ENCODE measurements at places on chromosomes 2 and 18. TPM values are rescaled to one million over a fixed set of nuclear protein-coding genes. Genes with fewer than 3 reads are reported as not detected.

GRCh38 chr2:166519391-166519962, 25.4 kb upstream of the SCN7A start:
- H3K4me3 ChIP-seq = peak overlapping the region; percentile 35
- no peaks in the 10 kb centered on the region for H3K4me1 ChIP-seq
- H3K36me3 ChIP-seq = no peaks in the 10 kb centered on the region
- no peaks in the 10 kb centered on the region for H3K27me3 ChIP-seq
- no peak overlapping the region for H3K27ac ChIP-seq

Gene IL36RN
- not detected for total RNA-seq

Gene ANKRD30B
- total RNA-seq = not detected

DNA sequence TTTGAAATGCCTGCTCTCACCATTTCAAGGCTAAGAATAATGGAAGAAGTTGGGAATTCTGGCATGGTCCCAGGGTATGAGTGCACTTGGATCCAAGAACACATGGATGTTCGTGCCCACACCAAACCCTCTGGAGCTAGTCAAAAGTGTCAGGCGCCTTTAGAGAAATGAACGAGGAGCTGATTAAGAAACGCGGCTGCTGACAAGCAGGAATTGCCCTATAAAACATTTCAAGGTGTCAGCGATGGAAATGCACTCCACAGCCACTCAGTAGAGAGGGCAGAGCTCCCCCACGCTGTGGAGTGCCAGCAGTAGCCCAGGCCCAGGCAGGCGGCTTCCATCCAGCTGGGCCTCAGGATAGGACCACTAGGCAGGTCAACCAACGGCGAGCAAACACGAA, 213.7 kb downstream of the TTC32 start:
- DNase-seq = no peak
- H3K27ac ChIP-seq = no peak overlapping the region
- H3K27me3 ChIP-seq = no peaks in the 10 kb centered on the region
- H3K4me3 ChIP-seq = no peak overlapping the region

DNA sequence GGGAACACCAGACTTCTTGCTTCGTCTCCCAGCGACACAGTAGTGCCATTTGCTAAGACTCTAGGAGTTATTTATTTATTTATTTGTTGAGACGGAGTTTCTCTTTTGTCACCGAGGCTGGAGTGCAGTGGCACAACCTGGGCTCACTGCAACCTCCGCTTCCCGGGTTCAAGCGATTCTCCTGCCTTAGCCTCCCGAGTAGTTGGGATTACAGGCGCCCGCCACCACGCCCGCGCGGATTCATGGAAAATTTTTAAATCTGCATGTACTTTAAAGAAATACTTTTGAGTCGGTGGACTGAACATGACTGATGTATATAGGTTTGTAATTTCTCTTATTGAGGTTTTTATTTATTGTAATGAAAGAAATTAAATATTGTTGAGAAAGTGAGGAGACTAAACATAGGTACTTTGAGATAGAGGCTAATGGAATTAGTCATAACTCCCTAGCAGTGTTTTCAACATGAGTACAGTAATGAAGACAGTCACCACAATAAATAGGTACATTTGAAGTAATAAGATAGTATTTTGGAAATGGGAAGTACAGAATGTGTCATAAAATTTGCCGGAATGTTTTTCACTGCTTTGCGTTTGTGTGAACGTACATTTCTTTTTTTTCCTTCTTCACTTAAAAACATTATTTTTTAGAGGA, 983 bp downstream of the MTX2 start:
- peaks cover 9% of the 10 kb centered on the region for H3K4me1 ChIP-seq
- peak overlapping the region; percentile 84 for H3K4me3 ChIP-seq
- H3K36me3 ChIP-seq = no peaks in the 10 kb centered on the region
- no peaks in the 10 kb centered on the region for H3K27me3 ChIP-seq

Gene B4GALT6
- 5.5 TPM for total RNA-seq

Gene FEV
- not detected for total RNA-seq

GRCh38 chr18:5173646-5174045, 23.4 kb downstream of the AKAIN1 start:
- no peak for DNase-seq
- no peaks in the 10 kb centered on the region for H3K27me3 ChIP-seq
- H3K27ac ChIP-seq = no peak overlapping the region
- no peaks in the 10 kb centered on the region for H3K4me1 ChIP-seq

Gene GALNT13
- 0.50 TPM for total RNA-seq

- H3K4me3 ChIP-seq = no peak overlapping the region
- no peaks in the 10 kb centered on the region for H3K27me3 ChIP-seq
- H3K36me3 ChIP-seq = no peaks in the 10 kb centered on the region
Observed at GRCh38 chr2:17479875-17480274, 38.4 kb downstream of the RAD51AP2 start.

DNA sequence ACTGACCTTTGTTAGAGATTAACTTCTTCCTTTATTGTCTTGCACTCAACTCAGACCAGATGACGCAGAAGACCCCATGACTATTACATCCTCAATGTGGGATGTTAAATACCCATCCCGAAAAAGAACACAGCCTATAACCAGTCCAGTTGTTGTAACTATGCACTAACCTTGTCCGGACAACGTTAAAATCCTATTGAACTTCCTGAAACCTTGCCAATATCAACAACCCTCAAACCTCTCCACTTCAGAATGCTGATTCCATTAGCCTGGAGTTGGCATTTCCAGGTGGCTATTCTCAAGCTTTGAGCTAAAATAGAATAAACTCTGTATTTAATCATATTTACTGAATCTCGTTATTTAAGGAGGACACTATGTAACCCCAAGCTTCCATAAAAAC, 13.6 kb downstream of the NMS start:
- no peak for DNase-seq
- no peaks in the 10 kb centered on the region for H3K36me3 ChIP-seq
- H3K4me3 ChIP-seq = no peak overlapping the region
- H3K4me1 ChIP-seq = no peaks in the 10 kb centered on the region

GRCh38 chr2:196719110-196719872, 79.8 kb downstream of the CCDC150 start:
- no peak overlapping the region for H3K27ac ChIP-seq
- no peak for DNase-seq
- H3K36me3 ChIP-seq = no peaks in the 10 kb centered on the region
- no peaks in the 10 kb centered on the region for H3K4me1 ChIP-seq
- H3K27me3 ChIP-seq = no peaks in the 10 kb centered on the region

Gene CYRIA
- 10.3 TPM for total RNA-seq

- peaks cover 27% of the 10 kb centered on the region for H3K4me1 ChIP-seq
- H3K36me3 ChIP-seq = no peaks in the 10 kb centered on the region
- DNase-seq = no peak
- H3K4me3 ChIP-seq = no peak overlapping the region
- H3K27ac ChIP-seq = no peak overlapping the region
Observed at GRCh38 chr2:29917781-29918180, 3.6 kb downstream of the ALK start.

GRCh38 chr18:74784752-74785151, 187.1 kb downstream of the ZNF407 start:
- no peaks in the 10 kb centered on the region for H3K4me1 ChIP-seq
- no peak for DNase-seq
- no peaks in the 10 kb centered on the region for H3K27me3 ChIP-seq
- H3K27ac ChIP-seq = no peak overlapping the region
- no peak overlapping the region for H3K4me3 ChIP-seq

- DNase-seq = no peak
- no peaks in the 10 kb centered on the region for H3K36me3 ChIP-seq
- H3K27me3 ChIP-seq = no peaks in the 10 kb centered on the region
- no peaks in the 10 kb centered on the region for H3K4me1 ChIP-seq
- H3K27ac ChIP-seq = no peak overlapping the region
- H3K4me3 ChIP-seq = no peak overlapping the region
Observed at GRCh38 chr2:137797641-137798040, 166.6 kb upstream of the HNMT start.

Gene ZC3H8
- total RNA-seq = 8.6 TPM

- H3K27ac ChIP-seq = no peak overlapping the region
- H3K27me3 ChIP-seq = no peaks in the 10 kb centered on the region
- H3K4me1 ChIP-seq = no peaks in the 10 kb centered on the region
- no peaks in the 10 kb centered on the region for H3K36me3 ChIP-seq
Observed at GRCh38 chr2:98972582-98973167, 36.6 kb upstream of the CRACDL start.

- H3K4me3 ChIP-seq = no peak overlapping the region
- DNase-seq = no peak
- H3K27me3 ChIP-seq = no peaks in the 10 kb centered on the region
- H3K36me3 ChIP-seq = no peaks in the 10 kb centered on the region
- H3K4me1 ChIP-seq = no peaks in the 10 kb centered on the region
Observed at GRCh38 chr2:110126906-110127305, 11.3 kb upstream of the MALL start.

DNA sequence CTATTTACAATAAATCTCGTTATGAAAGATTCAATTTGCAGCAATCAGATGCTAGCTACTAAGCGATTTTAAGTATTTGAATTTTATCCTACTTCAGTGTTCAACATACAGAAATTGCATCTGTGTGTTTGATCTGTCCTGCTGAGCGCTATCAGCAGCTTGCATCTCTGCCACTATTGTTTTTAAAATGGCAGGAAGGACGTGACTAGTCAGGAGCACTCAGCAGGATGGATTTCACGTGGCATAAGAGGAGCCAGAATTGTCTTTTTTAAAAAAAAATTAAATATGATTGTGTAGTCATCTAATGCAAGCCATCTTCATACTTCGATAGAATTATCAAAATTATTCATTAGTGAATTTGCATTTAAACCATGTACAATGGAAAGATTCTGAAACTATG, 2.8 kb upstream of the KLHL14 start:
- peaks cover 23% of the 10 kb centered on the region for H3K4me1 ChIP-seq
- DNase-seq = no peak
- H3K27me3 ChIP-seq = peaks cover 19% of the 10 kb centered on the region

Gene RNU2-63P
- total RNA-seq = not detected

Gene ANKRD23
- total RNA-seq = 3.9 TPM

DNA sequence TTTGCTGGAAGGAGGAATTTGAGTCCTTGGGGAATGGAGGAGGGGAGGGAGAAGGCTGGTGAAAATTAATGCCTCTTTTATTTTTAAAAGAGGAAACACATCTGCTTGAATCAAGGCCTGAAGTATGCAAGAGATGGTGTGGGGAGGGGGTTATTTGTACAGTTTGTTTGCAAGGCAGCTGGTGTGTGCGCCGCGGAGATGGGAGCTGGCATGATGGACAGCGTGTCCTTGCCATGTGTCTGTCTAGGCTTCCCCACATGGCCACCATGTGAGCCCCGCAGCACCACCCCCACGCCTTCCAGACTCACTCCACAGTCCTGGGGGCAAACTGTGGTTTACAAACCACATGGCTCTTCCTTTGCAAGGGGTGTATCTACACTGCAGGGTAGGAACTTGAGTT, 154.8 kb upstream of the APCDD1 start:
- H3K4me3 ChIP-seq = no peak overlapping the region
- peaks cover 4% of the 10 kb centered on the region for H3K4me1 ChIP-seq
- DNase-seq = no peak
- no peak overlapping the region for H3K27ac ChIP-seq

Gene ANKRD53
- under 0.01 TPM for total RNA-seq

DNA sequence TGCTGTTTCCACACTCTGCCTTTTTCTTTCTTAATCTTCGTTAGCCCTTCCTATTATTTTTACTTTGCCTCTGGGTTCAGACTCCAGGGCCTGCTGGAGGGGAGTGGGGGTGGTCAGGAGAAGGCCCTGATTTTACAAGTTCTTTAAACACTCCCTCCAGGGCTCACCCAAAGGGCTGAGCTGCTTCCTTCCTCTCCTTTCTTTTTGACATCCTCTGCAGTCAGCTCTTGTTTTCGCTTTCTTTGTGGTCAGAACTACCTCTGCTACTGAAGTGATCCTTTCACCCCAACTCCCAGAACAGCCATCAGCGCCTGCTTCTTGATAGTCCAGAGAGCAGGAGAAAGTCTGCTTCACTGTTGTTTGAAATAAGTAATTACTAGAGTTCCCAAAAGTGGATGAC, 925.7 kb downstream of the EPHA4 start:
- no peaks in the 10 kb centered on the region for H3K36me3 ChIP-seq
- no peaks in the 10 kb centered on the region for H3K4me1 ChIP-seq
- H3K4me3 ChIP-seq = no peak overlapping the region
- peaks cover 13% of the 10 kb centered on the region for H3K27me3 ChIP-seq
- DNase-seq = no peak

GRCh38 chr18:58386780-58387179, 242.1 kb downstream of the ALPK2 start:
- no peak overlapping the region for H3K27ac ChIP-seq
- H3K27me3 ChIP-seq = no peaks in the 10 kb centered on the region
- no peak for DNase-seq
- H3K36me3 ChIP-seq = peaks cover 50% of the 10 kb centered on the region
- no peaks in the 10 kb centered on the region for H3K4me1 ChIP-seq

- no peak overlapping the region for H3K4me3 ChIP-seq
- peaks cover 58% of the 10 kb centered on the region for H3K36me3 ChIP-seq
- H3K4me1 ChIP-seq = peaks cover 1% of the 10 kb centered on the region
- H3K27ac ChIP-seq = no peak overlapping the region
- H3K27me3 ChIP-seq = no peaks in the 10 kb centered on the region
- no peak for DNase-seq
Observed at GRCh38 chr2:71686781-71687180, 233.4 kb downstream of the DYSF start.

Gene KIF5C
- 3.1 TPM for total RNA-seq

DNA sequence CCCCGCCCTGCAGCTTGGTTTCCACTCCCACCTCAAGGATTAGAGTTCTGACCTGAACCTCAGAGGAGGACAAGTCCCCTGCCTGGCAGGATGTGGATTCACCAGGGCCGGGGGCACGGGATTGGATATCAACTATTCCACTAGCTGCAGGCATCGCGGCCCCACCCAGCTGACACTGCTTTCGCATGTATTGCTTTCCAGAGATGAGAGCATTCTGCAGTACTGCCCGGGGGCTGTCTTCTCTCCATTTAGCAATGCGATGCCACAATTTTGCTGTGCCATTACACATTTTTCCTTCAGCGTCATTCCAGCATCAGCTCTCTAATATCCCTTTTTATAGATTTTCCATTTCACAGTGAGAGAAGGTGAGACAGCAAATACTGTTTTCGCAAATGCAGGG, 42.0 kb downstream of the CTIF start:
- no peaks in the 10 kb centered on the region for H3K27me3 ChIP-seq
- no peak overlapping the region for H3K27ac ChIP-seq
- no peaks in the 10 kb centered on the region for H3K36me3 ChIP-seq
- peaks cover 49% of the 10 kb centered on the region for H3K4me1 ChIP-seq

DNA sequence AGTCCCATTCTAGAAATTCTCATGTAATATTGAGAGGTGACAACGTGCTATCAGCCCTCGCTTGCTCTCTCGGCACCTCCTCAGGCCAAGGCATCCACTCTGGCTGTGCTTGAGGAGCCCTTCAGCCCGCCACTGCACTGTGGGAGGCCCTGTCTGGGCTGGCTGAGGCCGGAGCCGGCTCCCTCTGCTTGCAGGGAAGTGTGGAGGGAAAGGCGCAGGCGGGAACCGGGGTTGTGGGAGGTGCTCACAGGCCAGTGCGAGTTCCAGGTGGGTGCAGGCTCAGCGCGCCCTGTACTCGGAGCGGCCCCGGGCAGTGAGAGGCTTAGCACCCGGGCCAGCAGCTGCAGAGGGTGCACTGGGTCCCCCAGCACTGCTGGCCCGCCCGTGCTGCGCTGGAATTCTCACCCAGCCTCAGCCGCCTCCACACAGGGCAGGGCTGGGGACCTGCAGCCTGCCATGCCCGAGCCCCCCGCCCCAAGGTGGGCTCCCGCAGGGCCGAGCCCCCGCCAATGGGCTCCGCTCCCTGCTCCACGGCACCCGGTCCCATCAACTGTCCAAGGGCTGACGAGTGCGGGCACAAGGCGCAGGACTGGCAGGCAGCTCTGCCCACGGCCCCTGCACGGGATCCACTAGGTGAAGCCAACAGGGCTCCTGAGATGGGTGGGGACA, 1680.6 kb upstream of the LRRTM1 start:
- H3K36me3 ChIP-seq = no peaks in the 10 kb centered on the region
- no peak for DNase-seq
- no peak overlapping the region for H3K4me3 ChIP-seq
- no peak overlapping the region for H3K27ac ChIP-seq
- H3K4me1 ChIP-seq = no peaks in the 10 kb centered on the region
- no peaks in the 10 kb centered on the region for H3K27me3 ChIP-seq
